ENCODE measurements at places on chromosomes 2 and 18. TPM values are rescaled to one million over a fixed set of nuclear protein-coding genes. Genes with fewer than 3 reads are reported as not detected.

DNA sequence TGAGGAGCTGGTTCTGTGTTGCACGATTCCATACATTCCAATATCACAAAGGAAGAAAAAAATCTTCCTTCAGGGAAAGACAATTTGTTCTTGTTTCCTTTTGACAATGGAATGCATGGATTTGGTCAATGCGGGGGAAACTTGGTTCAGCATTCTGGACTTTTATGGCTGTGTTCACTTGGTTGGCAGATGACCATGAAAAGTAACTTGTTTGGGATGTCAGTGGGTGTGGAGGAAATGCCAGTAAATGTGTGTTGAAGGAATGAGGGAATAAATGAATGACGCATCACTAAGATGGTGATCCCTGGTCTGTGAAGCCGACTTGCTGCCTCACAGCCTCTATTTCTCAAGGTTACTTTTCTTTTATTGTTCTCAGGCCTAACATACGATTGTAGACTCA lies 53.7 kb downstream of the THUMPD2 start:
- DNase-seq: no peak

- no peak for DNase-seq
Measured at GRCh38 chr2:228059735-228060134, 121.8 kb downstream of the SPHKAP start.

DNA sequence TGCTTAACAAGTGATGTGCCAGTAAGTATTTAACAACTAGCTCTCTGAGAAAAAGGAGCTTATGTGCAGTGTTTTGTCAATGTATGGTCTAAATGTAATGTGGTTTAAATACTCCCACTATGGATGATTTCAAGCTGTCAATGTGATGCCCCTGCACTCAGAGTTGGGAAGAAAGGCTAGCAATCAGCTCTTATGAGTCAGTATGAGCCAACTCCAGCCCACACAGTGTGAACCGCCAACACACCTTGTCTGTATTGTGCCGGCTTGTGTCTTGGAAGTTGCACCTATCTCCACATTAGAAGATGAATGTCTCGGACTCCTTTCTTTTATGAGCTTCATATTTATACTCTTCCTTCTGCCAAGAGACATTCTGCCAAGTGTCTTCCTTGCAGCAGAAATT lies 703.8 kb upstream of the RAB6C start:
- DNase-seq: no peak

GRCh38 chr2:191038241-191038725 lies 24.3 kb upstream of the STAT1 start:
- DNase-seq: no peak

DNA sequence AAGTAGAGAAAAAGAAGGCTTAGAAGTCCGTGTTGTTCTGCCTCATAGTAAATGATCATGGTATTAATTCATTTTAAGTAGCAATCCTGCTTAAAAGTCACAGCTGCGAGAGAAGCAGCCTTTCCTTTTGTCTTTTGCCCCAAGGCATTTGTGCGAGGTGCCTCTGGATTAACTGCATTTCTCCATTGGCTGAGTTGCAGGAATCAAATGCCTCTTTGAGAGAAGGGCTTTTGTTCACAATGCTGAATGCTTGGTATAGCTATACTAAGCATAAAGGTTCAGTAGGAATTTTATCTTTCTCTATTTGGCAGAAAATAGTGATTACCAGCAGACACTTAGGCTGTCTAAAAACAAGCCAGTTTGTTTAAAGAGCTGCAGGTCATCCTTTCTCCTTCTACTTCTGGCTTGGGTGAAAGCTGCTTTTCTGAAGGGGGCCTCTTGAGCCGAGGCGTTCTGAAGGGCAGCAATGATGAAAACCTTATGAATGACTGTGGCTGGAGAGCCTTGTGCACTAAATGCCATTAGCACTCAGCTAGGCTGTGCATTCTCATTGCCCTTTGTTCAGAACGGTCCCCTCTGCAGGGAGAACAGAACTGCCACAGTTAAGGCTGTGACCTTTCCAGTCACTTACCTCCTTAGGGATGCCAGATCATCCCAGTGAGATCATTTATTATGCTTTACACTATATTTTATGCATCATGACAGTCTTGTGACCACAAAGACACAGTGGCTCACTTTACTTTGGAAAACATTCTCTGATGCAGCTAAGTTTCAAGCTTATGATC lies 68.8 kb upstream of the TMEM87B start:
- DNase-seq: no peak

DNA sequence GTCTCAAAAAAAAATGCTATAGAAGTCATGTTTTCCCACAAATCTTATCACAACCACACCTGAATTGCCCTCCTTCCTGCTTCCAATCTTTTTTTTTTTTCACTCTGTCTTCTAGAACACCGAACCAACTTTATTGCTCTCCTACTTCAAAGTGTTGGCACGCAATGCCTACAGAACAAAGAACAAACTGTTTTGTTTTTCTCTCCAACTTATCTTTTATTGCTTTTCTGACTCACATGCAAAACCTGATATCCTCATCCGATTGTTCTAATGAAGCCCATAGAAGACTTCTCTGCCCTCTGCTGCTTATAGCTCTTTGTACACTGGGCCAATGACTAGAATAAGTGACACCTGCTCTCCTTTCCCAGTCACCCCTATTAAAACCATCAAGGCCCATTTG lies 602.8 kb downstream of the EPHA4 start:
- DNase-seq: no peak

DNA sequence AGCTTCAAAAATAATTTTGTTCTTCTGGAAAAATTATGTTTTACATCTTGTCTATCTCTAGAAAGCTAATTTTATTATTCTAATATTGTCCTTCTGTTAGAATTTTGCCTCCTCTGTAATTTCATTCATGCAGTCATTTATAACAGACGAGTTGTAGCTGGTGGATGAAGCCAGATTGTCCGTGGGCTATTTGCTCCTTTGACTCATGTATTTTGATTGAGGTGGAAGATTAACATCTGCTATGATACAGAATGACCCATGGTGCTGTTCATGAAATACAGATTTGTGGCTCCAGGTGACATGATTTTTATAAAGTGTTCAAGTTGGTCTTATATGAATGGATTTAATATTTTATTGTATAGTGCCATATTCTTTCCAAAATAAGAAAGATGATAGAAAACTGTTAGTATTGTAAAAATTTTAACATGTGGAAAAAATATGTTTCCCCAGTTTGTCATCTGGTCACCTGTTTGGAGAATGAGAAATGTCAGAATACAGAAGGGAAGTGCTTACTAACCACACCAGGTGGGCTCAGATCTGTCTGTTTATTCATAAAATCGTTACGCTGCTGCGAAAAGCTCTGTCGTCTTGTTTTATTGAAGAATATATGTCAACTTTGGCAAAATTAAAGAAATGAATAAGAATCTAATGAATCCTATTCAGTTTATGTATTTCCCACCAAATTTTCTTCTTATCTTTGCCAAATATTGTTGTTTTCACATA lies 20.4 kb upstream of the L3MBTL4 start:
- DNase-seq: no peak

DNA sequence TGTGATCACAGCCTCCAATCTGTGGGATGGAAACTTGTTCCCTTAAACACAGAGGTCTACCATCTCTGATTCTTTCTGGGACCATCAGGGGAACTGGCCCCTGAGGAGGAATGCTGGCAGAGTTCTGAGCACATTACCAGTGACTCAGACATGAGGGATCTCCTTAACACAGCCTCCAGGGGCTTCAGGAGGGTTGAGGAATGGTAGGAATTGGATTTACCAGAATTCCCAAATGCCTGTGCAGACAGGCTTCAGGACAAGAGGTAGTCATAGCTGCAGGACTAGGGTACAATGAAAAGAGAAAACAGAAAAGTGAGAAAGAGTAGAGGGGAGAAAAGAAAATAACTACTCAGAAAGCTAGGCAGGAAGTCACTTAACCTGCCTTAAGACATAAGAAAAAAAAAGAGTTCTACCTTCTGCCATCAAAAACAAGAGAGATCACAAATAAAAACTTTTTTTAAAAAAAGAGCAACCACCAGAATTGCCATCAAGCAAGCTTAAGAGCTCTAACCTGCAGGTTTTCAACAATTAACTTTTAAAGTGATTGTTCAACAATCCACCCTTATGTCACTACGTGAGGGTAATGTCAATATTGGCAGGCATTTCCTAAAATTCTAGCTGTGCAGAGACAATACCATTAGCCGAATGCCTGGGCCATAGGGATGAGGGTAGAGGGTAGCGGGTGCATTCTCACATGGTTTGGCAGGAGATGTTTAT lies 524.4 kb downstream of the BCL11A start:
- no peak for DNase-seq

- DNase-seq: no peak
Measured at GRCh38 chr2:46392561-46393346, 86.6 kb upstream of the TMEM247 start.

DNA sequence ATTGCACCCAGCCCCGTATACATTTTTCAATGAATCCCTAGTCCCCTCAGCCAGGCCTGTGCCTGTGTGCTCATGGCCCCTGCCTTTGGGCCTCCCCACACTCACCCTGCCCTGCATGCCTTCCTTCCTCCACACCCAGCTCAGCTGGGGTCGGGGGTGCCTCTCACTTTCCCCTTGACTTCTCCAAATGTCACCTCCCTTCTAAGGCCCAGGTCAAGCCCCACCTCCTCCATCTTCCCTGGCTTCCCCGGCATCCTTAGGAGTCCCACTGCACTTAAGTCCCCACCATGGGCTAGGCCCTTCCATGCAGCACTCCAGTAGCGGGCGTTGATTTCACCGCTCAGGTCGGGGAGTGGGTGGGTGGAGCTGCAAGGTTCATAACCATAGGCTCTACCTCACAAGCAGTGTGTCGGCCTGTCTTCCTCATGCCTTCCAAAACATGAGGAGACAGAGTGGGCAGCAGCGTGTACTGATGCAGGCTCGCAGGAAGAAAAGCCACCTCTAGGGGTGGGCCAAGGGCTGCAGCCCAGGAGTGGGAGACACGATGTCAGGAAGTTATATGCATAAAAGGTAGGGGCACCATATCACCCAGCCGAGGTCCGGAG lies 47.7 kb downstream of the DNMT3A start:
- DNase-seq: no peak

GRCh38 chr18:74609535-74609934 lies 11.9 kb downstream of the ZNF407 start:
- no peak for DNase-seq

- DNase-seq: no peak
Measured at GRCh38 chr18:2515908-2516625, 55.2 kb downstream of the METTL4 start.

- no peak for DNase-seq
Measured at GRCh38 chr2:230439590-230439989, 23.6 kb downstream of the SP100 start.

The LRATD1 gene
- total RNA-seq: 7.4 TPM

The RASGRP3 gene
- total RNA-seq: 2.0 TPM

The IL1A gene
- total RNA-seq: 0.28 TPM

The PROM2 gene
- 5.1 TPM for total RNA-seq

The ANKRD53 gene
- 5.7 TPM for total RNA-seq

The FLACC1 gene
- 4.4 TPM for total RNA-seq

The ANKRD62 gene
- not detected for total RNA-seq

The KCNF1 gene
- 0.15 TPM for total RNA-seq

The DIPK1C gene
- total RNA-seq: not detected

The ITPRID2 gene
- 45.0 TPM for total RNA-seq

The VIL1 gene
- not detected for total RNA-seq
